ENCODE measurements at places on chromosomes 2 and 18. TPM values are rescaled to one million over a fixed set of nuclear protein-coding genes. Genes with fewer than 3 reads are reported as not detected.

- H3K4me3 ChIP-seq = no peak overlapping the region
- DNase-seq = no peak
- H3K27ac ChIP-seq = no peak overlapping the region
- peaks cover 4% of the 10 kb centered on the region for H3K27me3 ChIP-seq
- H3K4me1 ChIP-seq = no peaks in the 10 kb centered on the region
Measured at GRCh38 chr2:118722976-118723375, 124.5 kb downstream of the EN1 start.

- no peaks in the 10 kb centered on the region for H3K27me3 ChIP-seq
- no peak overlapping the region for H3K27ac ChIP-seq
- H3K4me1 ChIP-seq = peaks cover 20% of the 10 kb centered on the region
- no peak overlapping the region for H3K4me3 ChIP-seq
- H3K36me3 ChIP-seq = no peaks in the 10 kb centered on the region
Measured at GRCh38 chr18:79245517-79246001, 150.2 kb upstream of the NFATC1 start.

DNA sequence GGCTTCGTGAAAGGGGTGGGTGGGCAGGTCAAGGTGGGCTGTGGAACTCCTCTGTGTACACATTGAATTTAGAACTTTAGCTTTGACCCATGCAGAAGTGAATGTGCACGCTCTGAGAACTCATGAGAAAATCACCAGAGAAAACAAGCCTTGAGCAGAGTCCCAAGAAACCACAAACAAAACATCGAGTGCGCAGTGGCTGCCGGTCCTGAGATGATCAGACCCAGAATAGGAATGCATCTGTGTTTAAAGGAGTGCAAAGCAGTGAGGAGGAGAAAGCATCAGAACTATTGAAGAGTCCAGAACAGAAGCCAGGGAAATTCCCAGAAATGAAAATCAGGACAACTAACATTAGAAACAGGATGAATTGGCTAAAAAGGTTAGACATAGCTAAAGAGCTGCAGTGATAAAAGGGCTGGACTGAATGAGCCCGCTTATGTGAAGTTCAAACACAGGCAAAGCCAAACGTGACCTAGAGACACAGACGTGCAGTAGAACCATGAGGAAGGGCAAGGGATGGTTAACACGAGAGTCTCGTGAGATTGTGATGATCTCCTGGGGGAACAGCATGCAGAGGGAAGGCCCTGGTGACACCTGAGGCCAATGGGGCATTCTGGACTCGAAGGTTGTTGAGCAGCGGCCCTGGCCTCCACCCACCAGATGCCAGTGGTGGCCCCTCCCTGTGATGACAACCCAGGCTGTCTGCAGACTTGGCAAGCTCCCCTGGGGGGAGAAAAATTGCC is 16.4 kb upstream of the TXNL4A start:
- H3K36me3 ChIP-seq = no peaks in the 10 kb centered on the region
- no peaks in the 10 kb centered on the region for H3K4me1 ChIP-seq
- H3K4me3 ChIP-seq = no peak overlapping the region
- H3K27ac ChIP-seq = no peak overlapping the region
- no peak for DNase-seq

DNA sequence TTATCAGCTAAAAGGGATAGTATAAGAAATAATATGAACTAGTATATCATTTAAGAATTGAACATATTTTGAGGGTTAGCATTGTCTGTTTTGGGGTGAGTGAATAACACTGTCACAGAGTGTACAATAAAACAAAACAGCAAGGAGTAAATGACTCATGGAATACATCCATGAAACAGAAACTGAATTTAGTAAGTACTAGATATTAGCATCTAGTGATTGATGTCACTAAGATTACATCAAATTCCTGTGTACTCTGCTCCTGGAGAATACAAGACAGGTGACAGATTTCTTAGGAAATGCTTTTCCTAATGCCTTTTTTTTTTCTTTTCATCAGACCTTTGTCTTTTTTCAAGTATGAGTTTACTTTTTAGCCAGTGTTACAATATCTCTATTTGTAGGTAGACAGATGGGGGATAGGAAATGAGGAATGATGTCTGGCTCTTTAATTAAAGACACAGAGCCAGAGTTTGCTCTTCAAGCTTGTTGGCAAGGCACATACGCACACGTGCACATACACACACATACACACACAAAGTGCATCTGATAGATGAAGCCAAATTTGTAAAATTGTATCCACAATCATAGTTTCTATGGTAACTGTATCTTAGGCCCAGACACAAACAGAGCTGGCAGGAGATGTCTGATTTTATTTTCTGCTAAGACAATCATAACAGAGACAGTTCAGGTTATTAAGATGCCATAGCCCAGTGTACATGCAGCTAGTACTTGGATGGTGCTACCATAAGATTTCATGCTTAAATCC is 138.2 kb upstream of the NRP2 start:
- H3K27ac ChIP-seq = peak overlapping the region; percentile 47
- no peaks in the 10 kb centered on the region for H3K36me3 ChIP-seq
- H3K4me1 ChIP-seq = peaks cover 15% of the 10 kb centered on the region
- H3K27me3 ChIP-seq = no peaks in the 10 kb centered on the region
- DNase-seq = peak; percentile 4
- H3K4me3 ChIP-seq = no peak overlapping the region

- H3K27me3 ChIP-seq = no peaks in the 10 kb centered on the region
- no peak overlapping the region for H3K4me3 ChIP-seq
- DNase-seq = no peak
- no peak overlapping the region for H3K27ac ChIP-seq
- H3K36me3 ChIP-seq = no peaks in the 10 kb centered on the region
- peaks cover 68% of the 10 kb centered on the region for H3K4me1 ChIP-seq
Measured at GRCh38 chr18:46416706-46417638, 240.0 kb downstream of the LOXHD1 start.

DNA sequence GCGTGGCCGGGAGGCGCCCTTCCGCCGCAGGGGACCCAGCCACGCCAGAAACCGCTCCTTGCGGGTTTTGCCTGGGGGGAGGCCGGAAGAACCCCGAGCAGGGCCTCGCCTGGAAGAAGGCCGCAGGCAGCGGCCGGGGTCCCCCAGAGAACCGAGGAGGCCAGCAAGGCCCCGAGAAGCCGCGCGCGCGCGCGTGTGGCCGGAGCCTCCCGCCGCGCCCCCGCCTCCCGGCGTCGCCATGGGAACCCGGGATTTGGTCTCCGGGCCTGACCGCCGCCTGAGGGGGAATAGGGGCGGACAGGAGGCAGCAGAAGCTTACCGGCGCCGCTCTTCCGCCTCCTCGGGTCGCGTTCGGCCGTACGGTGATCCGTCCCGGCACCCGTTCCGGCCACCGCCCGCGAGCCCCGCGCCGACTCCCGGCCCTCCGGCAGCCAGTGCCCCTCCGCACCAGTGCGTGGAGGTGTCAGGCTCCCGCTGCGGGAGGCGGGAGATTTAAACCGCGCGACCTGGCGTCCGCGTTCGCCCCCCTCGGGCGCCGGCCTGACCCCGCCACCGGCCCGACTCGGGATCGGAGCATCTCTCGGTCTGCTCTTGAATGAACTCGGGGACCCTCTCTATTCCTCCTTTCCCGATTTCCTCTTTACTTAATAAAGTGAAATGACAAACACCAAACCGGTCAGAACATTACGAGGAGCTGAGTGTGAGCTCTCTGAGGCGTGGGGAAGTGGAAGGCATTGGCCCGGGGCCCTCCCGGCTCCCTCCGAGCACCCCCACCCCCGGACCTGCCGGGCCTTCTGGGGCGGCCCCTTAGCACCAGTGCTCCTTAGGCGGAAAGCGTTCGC is at the start of gene ICA1L:
Gene ICA1L, minus strand, starts transcription at position 467 of the 842 bp plus-strand sequence. CDS start 42,757 bp downstream, outside the sequence.
- no peaks in the 10 kb centered on the region for H3K4me1 ChIP-seq
- no peaks in the 10 kb centered on the region for H3K27me3 ChIP-seq
- H3K27ac ChIP-seq = peak within 1 kb of the TSS; percentile 86
- DNase-seq = peak; percentile 90

DNA sequence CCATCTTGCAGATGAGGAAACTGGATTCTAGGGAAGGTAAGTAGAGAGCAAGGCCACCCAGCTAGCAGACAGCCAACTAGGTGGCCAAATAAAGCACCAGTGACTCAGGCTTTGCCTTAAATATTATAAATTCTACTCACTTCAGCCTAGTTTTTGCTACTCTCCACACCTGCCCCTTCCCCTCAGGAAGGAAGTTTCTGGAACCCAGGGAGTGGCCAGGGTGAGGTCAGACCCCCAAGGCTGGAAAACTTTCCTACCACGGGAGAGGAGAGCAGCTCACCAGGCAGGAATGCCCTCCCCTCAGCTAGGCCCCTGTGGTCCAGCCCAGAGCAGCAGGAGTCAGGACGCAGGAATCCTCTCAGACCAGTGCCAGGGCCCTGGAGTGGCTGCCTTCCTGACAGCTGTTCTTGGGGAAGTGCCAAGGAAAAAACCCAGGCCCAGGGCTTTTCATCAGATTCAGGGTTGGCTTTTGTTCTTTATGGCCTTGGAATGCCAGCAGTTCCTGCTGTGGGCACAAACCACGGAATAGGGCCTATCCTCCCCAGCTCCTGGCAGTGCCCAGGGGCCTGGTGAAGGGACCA is 5.1 kb upstream of the PAX8 start:
- no peaks in the 10 kb centered on the region for H3K4me1 ChIP-seq
- no peak overlapping the region for H3K27ac ChIP-seq
- H3K4me3 ChIP-seq = no peak overlapping the region
- no peaks in the 10 kb centered on the region for H3K36me3 ChIP-seq

GRCh38 chr2:164655336-164655735 is 34.1 kb upstream of the GRB14 start:
- no peaks in the 10 kb centered on the region for H3K27me3 ChIP-seq
- no peak overlapping the region for H3K4me3 ChIP-seq
- no peak for DNase-seq
- no peaks in the 10 kb centered on the region for H3K4me1 ChIP-seq
- H3K27ac ChIP-seq = no peak overlapping the region

GRCh38 chr2:38446418-38446817 is 69.3 kb upstream of the ATL2 start:
- H3K4me3 ChIP-seq = no peak overlapping the region
- no peak overlapping the region for H3K27ac ChIP-seq
- DNase-seq = no peak

DNA sequence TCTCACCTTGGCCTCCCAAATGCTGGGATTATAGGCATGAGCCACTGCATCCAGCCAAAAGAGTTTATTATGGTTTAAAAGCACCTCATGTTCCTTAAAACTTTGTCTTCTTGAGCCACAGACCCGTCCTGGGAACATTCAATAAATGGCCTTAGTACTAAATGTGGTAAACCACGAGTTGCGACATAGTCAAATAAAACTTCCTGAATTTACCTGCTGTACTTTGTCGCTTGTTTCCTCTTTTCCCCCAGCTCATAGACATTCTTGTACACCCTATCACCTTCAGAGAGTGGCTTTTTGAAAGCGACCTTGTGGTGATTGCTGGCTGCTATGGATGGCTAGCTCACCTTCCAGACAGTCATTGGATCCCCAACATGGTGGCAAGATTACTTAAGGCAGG is 310.4 kb downstream of the LRRTM1 start:
- H3K27ac ChIP-seq = no peak overlapping the region
- H3K36me3 ChIP-seq = no peaks in the 10 kb centered on the region
- H3K4me3 ChIP-seq = no peak overlapping the region
- H3K4me1 ChIP-seq = no peaks in the 10 kb centered on the region

Gene TEX44
- not detected for polyA plus RNA-seq

Gene NPPC
- polyA plus RNA-seq = not detected

Gene ANKRD53
- polyA plus RNA-seq = 0.29 TPM

Gene NPHP1
- polyA plus RNA-seq = 6.9 TPM

Gene CDCA7
- 19.1 TPM for polyA plus RNA-seq

Gene ZNF804A
- polyA plus RNA-seq = 0.02 TPM

Gene ZRANB3
- 5.6 TPM for polyA plus RNA-seq

Gene AOX1
- 4.6 TPM for polyA plus RNA-seq

Data from SK-N-SH (cell line).